ENCODE measurements at places on chromosomes 16 and 17.

DNA sequence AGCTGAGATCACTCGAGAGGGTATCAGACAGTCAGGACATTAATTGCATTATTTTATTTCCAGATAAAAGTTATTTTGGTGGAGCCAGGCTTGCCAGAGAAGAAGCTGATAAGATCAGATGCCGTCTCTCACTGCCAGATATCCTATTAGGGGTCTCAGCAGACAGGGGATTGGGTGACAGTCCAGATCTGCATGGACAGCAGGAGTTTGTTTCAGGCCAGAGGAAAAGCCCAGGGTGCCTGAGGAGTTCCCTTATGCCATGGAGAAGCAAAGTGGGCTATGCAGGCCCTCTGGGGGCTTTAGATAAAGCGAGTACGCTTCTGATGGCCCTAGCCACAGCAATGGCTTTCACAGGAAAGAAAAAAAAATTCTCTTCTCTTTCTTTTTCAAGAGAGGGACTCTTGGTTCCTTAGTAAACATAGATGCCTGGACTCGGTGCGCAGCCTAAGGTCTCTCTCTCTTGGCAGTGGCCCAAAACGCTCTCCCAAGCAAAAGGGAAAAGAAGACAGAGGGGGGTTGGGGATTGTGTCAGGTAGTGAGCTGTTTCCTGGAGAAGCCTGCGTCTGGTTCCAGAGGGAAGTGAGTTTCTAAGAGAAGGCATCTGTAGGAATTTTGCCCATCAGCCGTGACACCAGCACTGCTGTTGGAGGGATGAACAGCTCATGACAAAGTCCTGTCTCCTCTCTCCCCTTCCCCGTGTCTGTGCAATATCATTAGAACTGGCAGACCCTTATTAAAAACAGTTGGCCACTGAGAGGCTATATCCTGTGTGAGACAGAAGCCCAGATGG, 166.3 kb upstream of the FOXF1 start:
- DNase-seq: no peak

DNA sequence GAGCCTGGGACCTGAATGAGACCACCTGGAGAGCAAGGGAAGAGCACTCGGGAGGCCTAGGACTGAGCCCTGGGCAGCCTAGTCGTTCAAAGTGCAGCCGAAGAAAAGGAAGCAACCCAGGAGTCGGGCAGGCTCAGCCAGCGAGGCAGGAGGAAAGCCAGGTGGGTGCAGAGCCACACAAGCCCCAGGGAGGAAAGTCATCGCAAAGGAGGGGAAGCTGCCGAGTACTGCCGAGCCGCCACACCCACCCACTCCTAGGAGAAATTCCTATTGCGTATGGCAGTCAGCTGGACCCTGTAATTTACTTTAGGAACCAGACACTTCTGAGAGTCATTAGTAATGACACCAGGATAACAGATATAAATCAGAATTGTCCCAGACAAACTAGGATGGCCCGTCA, 187.6 kb downstream of the KATNIP start:
- DNase-seq: no peak

DNA sequence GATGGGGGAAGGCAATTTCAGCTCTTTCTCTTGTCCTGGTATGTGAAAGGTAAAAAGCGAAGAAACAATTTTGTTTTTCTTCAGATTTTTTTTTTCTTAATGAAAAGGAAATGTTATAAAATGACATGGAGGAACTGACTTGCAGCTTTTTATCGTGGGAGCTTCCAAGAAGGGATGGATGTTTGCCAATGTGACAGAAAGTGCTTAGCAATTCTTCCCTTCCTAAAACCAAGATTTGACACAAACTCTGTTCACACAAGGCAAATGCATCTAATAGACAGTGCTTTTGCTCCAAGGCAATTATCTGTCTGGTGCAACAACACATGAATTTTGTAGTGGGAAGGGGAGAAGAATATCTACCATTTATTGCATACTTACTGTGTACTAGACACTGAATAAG, 988.5 kb downstream of the CDH11 start:
- no peak for DNase-seq

- no peak for DNase-seq
Measured at GRCh38 chr16:84541999-84542817, 37.7 kb upstream of the MEAK7 start.

DNA sequence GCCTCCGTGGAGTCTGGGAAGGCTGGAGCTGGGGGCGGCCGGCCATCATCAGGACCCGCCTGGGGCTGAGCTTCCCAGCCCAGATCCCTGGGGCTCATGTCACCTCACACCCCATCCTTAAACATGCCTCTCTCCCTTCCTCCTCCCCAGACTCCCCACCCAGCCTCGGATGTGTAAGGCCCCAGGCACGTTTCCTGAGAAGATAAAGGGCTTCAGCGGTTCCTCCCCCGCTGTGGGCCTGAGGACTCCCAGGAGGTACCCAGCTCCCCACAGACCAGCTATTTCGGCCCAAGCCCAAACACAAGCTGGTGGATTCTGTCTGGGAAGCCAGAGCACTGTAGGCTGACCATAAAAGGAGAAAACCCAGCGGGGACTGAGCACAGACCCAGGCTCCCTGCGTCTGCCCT, 49.2 kb downstream of the MYH11 start:
- DNase-seq: no peak

DNA sequence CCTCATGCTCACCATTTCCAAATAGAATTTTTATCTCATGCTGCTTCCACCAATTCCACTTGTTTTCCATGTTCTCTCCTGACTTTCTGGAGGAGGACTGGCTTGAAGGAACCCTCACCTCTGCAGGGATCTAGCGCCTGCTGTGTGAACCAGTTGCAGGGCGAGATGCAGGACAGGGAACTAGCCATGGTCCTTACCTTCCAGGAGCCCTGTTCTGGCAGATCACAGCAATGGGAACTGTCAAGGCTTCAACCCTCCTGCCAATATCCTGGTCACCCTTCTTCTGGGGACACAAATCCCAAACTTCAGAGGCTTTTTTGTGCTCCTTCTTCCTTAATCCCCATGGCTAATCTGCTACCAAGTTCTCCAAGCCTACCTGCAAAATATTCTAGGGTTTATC, 60.4 kb upstream of the MMP2 start:
- DNase-seq: no peak

Measured in activated CD4-positive, CD25-positive, alpha-beta regulatory T cell treated with anti-CD3 and anti-CD28 coated beads, Interleukin-2, amount 50 U/mL, for 16 hours (primary cell).